Cerebellar nuclear complex (tissue), 1 donor: ENCODE measurements at places on chromosomes 11 and 22.

GRCh38 chr22:37716708-37717107, 19.9 kb downstream of the TRIOBP start:
- DNase-seq, result no peak

DNA sequence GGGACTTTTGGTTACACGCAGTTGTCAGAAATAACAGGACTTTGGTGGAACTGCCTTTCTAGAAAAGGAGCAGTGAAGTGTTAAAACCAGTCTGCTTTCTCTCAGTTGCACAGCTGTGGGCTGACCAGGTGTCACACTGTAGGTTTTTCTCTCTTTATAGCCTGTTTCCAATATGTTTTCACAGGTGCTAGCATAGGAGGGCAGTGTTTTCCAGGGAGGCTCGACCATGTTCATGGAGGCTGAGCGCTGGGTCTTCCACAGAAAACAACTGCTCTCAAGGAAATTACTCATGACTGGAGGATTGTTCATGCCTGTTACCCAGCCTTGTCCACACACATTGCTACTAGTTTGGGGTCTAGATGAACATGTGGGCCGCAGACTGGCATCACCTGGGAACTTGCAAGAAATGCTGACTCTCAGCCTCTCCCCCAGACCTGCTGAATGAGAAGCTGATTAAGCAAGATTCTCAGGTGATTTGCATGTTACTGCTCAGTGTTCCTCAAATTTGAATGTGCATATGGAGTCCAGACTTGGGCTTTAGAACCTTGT, 157.7 kb downstream of the MAML2 start:
- DNase-seq, result no peak

DNA sequence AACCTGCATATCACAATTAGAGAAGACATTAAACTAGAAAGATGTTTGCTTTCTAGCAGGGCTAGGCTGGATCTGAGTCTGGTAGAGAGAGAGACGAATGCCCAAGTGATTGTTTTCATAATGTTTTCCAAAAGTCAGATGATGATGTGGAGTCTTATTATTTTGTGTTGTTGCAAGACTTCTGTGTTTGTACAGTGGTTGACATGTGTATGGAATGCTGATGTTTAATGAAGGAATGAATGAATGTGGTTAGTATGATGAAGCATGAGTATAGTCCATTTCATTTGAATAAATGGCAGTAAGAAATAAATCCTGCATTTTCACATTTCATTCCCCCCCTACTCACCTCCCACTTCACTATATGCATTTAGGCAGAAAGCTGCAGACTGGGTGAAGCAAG, 69.6 kb downstream of the PPP2R1B start:
- no peak for DNase-seq

DNA sequence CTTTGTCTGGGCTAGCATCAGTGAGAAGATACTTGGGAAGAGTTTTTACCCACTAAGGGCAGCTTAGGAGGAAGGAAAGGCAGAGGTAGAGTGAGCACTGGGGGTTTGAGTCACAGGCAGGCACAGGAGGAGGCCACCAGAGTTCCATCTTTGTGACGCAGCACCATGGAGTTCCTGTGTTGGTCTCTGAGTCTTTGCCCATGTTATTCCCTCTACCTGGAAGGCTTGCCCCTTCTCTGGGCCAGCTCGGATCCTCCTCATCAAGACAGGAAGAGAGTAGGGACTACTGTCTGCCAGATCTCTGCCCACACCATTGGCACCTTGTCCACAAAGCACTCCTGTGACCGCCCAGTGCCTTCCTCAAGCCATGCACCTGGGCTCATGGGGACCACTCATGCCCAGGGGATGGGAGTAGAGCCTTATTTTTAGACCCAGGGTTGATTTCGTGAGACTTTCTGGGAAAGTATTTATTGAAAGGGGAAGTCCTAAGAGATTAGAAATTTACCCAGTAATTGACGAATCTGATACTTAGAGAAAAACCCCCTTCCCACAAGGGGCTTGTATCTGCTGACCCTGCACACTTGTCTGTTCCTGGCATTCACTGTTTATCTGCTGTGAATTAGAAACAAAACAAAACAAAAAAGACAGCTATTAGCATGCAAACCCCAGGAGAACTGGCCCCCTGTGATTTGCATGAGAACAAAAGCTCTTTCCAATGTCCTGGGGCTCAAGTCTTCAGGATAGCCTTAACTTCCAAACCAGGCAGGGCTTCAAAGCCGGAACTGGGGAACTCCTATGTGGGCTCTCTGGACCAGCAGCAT, 35.9 kb upstream of the MYEOV start:
- no peak for DNase-seq

- no peak for DNase-seq
Measured at GRCh38 chr11:110000850-110001249, 92.3 kb upstream of the ZC3H12C start.

GRCh38 chr11:95716266-95716665, 73.3 kb downstream of the FAM76B start:
- DNase-seq, result no peak

- DNase-seq, result no peak
Measured at GRCh38 chr11:119752345-119752871, 23.4 kb upstream of the NECTIN1 start.

DNA sequence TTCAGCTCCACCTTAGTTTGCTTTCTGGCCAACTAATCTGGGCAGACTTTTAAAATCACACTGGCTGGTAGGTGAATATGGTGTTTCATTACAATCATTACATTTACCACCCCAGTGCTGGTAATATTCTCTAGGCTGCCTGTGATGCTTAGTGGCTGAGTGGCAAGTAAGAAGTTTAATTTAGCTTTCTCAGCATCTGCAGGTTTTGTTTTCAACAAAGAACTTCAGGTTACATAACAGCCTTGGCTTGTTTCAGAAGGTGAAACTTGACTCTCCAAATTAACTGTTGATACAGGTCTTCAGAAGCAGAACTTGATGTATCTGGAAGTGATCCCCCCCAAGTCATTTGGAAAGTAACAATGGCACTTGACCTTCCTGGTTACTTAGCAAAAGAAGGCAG, 423.3 kb upstream of the CCDC90B start:
- no peak for DNase-seq

- no peak for DNase-seq
Measured at GRCh38 chr11:120025606-120026335, 112.1 kb downstream of the TRIM29 start.

- no peak for DNase-seq
Measured at GRCh38 chr11:102494216-102494615, 36.3 kb downstream of the MMP7 start.

GRCh38 chr11:1734641-1735081, 15.7 kb downstream of the IFITM10 start:
- DNase-seq, result no peak

- no peak for DNase-seq
Measured at GRCh38 chr22:30555282-30556210, 9.0 kb upstream of the SEC14L6 start.

GRCh38 chr11:78742430-78742829, 167.8 kb upstream of the NARS2 start:
- no peak for DNase-seq

GRCh38 chr11:11973866-11974265, 34.6 kb downstream of the DKK3 start:
- no peak for DNase-seq

DNA sequence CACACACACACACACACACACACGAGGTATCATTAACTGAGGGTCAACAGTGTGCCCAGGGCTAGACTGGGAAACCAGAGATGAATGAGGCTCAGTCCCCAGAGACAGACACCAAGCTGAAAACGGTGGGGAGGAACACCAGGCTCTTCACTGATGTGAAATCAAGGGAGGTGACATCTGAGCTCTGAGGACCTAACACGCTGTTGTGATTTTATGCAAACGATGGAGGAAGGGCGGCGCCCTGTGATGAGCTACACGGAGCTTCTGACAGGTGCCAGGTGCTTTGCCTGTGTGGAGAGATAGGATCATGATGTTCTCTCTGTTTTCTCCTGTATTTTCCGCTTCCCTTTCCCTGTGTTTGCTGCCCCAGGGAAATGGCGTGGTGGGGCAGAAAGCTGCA, 6.5 kb upstream of the CYB5R3 start:
- no peak for DNase-seq

DNA sequence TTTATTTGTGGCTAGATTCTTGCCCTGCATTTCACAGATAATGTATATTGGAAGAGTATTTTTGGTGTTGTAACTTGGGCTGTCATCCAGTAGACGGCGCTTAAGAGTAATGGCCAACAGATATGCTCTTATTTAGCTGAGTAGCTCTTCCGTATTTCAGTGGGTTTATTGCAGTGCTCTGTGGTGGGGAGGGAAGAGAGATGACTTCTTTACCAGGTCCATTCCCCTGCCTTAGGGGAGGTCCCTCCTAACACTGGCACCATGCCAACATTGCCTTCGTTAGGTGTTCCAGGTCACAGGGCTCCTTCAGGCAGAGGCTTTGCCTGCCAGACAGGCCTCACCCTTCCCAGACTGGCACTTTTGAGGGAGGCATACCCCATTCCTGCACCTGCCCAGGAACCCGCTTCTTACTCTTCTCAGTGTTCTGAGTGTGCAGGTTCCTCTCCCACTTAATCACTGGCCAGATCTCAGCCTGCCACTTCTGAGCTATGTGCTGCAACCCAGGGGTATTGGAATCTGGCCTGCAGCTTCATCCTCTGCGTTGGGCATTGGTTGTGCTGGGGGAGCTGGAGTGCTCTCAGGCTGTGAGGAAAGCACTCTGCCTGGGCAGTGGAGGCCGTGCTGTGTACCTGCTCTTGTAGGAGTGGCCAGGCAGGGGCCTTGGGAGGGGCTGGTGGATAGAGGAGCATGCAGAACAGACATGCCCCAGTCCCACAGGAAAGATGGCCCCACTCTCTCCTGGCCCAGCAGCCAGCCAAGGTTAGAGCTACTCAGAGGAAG, 29.4 kb upstream of the SLN start:
- no peak for DNase-seq

GRCh38 chr11:75505916-75506692, 19.6 kb downstream of the GDPD5 start:
- no peak for DNase-seq

DNA sequence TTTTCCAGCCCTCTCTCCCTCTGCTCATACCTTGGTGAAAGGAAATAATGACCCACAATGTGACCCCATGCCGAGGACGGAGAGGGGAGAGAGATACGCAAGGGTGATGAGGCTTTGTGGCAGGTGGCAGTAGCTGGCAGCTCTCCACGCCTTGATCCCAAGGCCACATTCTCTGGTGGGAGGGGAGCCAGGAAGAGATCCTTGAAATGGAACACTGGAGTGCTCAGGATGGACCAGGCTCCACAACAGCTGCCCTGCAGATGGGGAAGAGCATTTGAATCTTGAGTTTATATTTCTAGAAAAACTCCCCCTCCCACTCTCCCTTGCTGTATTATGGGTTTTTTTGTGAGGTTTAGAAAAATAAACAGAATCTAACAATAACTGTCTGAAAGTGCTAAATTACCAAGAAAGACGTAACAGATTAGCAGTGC, 61.6 kb upstream of the CDON start:
- DNase-seq, result no peak

DNA sequence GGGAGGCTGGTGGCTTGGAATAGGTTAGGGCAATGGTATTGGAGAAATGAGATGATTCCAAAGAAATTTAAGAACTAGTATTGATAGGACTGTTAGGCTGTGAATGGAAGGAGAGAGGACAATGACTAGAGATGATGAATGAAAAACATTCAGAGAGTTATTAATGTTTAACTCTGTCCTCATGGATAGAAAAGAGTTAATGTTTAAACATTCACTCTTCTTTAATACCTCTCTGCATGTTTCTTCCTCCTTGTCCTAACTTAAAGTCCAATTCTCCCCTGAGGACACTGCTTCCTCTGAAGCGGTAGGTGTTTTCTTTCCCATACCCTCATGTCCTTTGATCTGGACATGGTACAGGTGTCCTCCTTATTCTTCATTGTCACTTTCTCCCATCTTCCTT, 13.4 kb downstream of the CHEK1 start:
- DNase-seq, result no peak

DNA sequence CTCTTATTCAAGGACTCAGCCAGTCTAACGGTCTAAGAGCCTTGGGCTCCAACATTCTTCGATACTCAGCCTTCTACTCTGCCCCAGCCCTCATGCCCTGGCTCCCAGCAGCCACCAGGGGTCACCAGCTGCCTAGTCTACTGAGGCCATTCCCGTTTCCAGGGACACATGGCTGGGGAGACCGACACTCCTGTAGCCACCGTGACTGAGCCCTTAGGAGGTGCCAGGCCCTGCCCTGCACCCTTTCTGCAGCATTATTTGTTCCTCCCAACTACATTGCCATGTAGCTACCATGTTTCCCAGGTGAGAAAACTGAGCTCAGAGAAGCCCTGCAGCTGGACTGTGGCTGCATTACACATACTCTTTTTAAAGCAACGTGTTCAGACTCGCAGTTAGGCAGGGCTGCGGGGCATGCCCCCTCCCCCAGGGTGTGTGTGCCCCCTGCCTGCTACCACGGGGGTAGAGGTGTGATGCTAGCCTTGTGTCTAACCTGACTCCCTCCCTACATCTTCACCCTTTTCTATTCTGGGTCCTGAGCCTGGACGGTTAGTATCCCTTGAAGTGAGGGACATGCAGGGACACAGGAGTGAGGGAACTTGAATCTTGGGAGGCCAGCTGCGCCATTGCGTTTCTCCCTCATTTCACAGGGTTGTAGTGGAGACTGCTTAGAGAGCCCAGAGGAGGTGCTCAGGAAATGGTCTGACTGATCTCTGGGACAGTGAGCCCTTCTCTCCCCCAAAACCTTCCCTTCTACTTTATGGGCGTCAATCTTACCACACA, 17.5 kb downstream of the ATG16L2 start:
- no peak for DNase-seq

GRCh38 chr11:3186166-3186953, 21.2 kb upstream of the OSBPL5 start:
- DNase-seq, result no peak

GRCh38 chr11:10294290-10294953, 403 bp upstream of the SBF2 start:
- no peak for DNase-seq

DNA sequence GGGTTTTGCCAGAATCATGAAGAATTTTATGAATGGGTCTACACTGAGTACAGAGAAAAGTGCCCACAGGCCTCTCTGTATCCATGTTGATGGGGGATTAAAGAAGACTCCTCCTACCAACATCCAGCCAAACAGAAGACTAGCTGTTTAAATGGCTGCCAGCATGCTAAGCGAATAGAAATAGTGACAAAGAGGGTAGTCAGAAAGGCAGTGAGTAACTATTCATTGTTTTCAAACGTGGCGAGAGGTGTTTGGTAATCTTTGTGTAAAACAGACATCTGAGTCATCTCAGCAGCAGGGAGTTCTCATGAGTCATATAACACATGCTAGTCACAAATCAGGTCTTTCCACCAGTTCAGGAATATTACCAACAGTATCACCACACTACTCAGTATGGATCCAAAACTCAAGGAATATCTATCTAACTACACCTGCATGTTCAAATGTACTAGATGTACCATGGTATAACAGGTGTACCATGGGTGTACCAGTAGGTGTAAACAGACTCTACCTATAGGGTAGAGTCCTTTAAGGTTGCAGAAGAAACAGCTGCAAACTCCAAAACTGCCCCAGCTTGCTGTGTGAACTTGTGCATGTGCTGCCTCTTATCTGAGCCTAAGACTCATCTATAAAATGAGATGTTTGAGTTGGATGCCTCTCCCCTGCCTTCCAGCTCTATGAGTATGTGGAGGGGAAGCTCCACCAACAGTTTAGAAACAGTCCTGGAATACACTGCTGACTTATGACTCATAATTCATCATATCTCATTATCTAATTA, 82.0 kb downstream of the SLC1A2 start:
- DNase-seq, result no peak

GRCh38 chr11:132405728-132406127, 1035.3 kb downstream of the NTM start:
- no peak for DNase-seq
